ENCODE measurements at places on chromosomes 2 and 18. TPM values are rescaled to one million over a fixed set of nuclear protein-coding genes. Genes with fewer than 3 reads are reported as not detected.

DNA sequence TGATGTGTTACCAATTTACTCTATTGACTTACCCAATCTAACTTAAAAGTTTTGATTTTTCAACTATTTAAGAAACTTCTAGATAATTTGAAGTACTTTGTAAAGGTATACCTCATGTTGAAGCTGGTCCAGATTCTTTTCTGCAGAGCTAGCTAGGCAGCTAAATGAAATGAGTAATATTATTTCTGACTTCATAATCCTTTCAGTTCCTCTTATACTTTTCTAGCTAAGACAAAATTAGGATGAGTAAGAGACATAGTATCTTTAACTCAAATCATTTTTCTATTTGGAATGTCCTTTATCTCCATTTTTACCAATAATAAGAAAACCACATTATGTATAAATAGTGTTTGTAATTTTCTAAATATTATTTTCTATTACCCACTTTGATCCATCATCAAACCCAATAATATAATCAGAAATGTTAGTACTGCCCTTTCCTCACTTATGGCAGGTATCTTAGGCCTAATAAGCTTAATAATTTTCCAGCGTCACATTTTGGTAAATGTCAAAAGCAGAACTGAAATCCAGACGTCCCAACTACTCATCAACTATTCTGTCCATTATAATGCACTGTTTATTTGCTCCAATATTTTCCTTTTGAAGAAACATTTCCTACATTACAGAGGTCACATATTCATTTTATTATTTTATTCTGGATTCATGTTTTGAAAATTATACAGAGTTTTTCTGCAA lies 456.6 kb downstream of the THSD7B start:
- no peak for DNase-seq

DNA sequence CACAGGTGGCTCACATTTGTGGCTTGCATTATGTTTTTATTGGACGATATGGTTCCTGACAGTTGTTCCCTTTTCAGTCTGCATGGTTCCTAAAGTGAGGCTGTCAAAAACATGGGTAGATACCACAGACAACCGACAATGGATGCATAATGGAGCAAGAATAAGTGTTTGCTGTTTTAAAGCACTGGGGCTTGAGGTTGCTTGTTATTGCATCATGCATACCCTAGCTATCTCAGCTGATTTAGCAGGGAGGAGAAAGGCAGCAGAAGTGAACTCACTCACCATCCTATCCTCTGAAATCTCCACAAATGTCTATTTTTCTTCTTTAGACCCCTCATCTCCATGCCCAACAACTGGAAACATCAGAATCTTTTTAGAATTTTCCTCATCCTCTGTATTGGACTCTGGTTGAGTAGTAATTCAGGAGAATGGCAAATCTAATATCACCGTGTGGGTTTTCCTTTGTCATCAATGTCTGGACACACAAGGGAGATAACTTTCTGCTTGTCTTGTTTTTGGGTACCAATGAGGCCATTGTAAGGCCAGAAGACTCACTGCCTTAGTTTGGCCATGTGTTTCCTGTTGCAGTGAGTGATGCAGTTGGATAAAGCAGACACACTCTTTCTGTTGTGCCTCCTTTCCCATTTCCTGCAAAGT lies 46.7 kb downstream of the FBXO48 start:
- no peak for DNase-seq

GRCh38 chr2:40344364-40344763 lies 107.5 kb downstream of the SLC8A1 start:
- DNase-seq, result no peak

- no peak for DNase-seq
Observed at GRCh38 chr2:160910681-160911080, 249.5 kb upstream of the TANK start.

DNA sequence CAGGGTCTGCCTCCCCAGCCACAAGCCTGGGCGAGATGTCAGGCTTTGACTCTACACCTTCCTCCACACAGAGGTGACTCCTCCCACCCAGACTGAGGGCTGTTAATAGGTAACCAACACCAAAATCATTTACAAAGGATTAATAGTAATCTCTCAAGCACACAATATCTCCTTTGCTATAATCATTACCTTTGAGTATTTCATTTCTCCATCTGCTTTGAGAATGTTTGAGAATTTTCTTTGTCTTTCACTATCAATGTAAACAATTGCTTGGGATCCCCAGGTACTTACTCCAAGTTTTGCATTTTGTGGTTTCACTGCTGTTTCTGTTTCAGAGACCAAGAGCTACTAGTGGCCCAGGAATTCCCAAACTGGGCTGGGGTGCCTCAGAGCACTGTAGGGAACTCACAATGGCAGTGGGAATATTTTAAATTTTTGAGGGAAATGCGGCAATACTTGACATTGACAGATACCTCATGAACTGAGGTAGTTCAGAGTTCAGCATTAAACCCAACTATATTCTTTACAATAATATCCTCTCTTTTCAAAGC lies 166.4 kb upstream of the MGAT5 start:
- DNase-seq, result no peak

DNA sequence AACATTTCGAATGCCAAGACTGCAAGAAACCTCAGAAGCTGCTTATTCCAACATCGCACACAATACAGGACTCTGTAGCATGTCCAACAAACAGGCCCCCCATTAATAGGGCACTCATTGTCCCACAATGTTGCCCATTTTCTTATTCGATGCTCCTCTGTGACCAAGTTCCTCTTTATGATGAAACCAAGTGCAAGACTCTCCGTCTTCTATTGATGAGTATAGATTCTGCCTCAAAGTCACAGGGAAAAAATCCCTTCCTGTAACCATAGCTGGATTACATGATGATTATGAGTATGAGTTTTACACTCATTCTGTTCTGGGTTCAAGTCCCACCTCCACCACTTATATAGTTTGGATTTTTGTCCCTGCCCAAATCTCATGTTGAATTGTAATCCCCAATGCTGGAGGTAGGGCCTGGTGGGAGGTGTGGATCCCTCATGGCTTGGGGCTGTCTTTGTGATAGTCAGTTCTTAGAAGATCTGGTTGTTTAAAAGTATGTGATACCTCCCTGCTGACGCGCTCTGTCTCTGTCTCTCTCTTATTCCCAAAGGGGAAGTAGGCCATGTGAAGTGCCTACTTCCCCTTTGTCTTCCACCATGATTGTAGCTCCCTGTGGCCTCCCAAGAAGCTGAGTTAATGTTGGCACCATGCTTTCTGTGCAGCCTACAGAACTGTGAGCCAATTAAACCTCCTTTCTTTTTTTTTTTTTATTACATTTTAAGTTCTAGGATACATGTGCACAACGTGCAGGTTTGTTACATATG lies 148.7 kb downstream of the OSR1 start:
- no peak for DNase-seq

- no peak for DNase-seq
Observed at GRCh38 chr2:237223201-237223861, 137.6 kb downstream of the COPS8 start.

The TGFA gene
- 14.3 TPM for total RNA-seq

- no peak for DNase-seq
Observed at GRCh38 chr2:178005756-178006155, 66.8 kb downstream of the PDE11A start.

The SYT4 gene
- 746 TPM for total RNA-seq

- DNase-seq, result no peak
Observed at GRCh38 chr2:16038621-16039020, 98.3 kb downstream of the MYCN start.

DNA sequence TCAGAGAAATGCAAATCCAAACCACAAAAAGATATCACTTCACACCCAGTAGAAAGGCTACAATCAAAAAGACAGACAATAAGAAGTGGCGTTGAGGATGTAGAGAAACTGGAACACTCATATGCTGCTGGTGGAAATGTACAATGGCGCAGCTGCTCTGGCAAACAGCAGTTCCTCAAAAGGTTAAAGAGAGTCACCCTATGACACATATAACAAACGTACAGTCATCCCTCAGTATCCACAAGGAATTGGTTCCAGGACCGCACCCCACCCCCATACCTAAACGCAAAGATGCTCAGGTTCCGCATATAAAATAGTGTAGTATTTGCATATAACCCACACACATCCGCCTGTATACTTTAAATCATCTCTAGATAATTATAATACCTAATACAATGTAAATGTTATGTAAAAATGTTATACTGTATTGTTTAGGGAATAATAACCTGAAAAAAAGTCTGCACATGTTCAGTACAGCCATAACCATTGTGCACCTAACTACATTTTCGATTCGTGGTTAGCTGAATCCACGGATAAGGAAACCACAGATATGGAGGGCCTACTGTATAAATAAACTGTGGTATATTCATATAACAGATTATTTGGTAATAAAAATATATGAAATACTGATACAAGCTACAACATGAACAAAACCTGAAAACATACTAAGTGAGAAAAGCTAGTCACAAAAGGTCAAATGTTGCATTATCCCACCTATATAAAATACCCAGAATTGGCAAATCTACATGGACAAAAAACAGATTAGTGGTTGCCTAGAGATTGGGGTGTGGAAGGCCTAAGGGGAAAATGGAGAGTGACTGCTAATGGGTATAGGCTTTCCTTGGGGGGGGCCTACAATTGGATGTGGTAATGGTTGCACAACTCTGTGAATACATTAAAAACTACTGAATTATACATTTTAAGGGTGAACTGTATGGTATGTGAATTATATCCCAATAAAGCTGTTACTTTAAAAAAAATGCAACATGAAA lies 37.5 kb downstream of the UXS1 start:
- no peak for DNase-seq

GRCh38 chr2:212815453-212815852 lies 276.9 kb upstream of the ERBB4 start:
- no peak for DNase-seq

The FBXO41 gene
- 20.0 TPM for total RNA-seq

- no peak for DNase-seq
Observed at GRCh38 chr2:181738074-181738473, 57.8 kb upstream of the NEUROD1 start.

DNA sequence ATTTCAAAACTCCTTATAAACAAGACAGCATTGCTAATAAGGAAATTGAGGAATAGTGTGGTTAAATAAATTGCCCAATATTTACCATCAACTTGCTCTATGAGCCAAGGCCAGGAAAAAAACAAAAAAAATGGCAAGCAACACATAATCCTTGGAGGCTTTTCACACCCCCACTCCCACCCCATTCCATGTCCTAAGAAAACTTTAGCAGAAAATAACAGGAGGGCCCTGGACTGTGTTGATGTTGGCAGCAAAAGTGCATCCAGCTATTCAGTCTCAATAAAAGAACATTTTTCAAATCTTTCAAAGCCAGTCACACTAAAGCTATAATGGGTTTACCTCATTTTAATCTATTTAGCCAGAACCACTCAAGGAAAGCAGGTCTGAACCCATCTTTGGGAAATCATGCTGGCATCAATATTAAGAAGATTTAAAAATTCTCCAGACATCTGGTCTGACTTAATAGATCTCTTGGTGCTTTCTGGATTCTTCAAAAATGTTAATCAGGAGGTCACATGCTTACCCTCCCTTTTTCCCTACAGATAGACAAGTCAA lies 34.6 kb upstream of the STK17B start:
- no peak for DNase-seq

The SLC30A3 gene
- total RNA-seq, result 0.82 TPM

GRCh38 chr2:212958757-212959295 lies 192.6 kb downstream of the IKZF2 start:
- DNase-seq, result no peak

The PPM1B gene
- 66.4 TPM for total RNA-seq
